Activated naive CD4-positive, alpha-beta T cell (primary cell): ENCODE measurements at places on chromosomes 16 and 17.

GRCh38 chr16:54505549-54506213 is 219.1 kb upstream of the IRX3 start:
- no peak for DNase-seq

DNA sequence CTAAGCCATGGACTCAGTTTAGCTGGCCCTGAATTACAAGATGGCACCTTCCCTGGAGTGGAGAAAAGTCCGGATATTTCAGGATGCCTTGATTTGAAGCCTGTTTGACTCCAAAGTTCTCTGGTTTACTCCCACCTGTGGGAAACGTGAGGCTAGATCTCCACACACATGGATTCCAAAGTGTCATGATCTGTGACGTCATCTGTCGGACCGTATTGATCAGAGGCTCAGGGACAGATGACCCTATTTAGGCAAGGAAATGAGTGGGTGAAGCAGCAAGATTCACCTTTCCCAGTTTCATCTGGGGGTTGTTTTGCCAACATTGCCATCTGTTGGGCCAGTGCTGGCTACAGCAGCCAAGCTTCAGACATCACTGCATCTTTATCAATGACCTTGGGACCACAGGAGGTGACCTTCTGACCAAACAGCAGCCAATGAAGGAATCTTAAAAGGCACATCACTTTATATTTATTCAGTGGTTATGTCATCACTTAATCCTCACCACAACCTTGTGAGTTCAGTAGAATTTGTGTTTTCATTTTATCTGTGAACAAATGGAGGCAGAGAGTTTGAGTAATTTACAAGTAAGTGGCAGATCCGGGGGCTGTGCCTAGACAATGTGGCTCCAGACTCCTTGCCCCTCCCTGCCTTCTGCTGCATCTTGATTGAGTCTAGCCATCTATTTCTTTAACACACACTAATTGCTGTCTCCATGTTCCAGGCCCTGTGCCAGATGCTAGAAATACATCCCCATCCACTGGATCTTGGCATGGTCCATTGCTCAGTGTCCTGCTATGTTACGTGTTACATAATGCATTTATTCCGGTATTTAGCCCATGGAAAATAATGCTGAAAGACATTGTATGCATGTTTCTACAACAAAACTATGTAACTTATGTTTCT is 1.5 kb upstream of the CDH13 start:
- DNase-seq = no peak

GRCh38 chr17:22510504-22510903 is 818.2 kb downstream of the KCNJ18 start:
- DNase-seq = no peak

DNA sequence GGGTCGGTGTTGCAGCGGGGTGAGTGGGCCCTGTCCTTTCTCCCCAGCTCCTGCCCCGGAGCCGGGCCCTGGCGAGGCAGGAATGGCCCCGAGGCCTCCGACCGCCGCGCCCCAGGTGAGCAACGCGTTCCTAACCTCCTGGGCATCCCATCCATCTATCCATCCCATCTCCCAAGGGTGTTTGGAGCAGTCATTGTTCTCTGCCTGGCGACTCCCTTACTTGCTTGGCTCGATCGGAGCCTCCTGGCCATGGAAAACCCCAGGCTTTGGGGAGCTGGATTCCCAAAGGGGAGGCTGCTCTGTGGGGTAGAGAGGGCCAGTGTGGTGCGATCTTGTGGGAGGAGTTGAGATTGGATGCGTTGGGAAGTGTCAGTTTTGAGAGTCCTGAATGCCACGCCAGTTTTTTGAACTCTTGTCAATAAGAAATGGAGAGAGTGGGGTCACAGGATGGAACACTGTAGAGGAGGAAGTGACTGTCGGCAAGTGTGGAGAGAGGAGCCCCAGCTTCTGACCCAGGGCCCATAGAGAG is 684 bp downstream of the ZFP90 start:
- DNase-seq = no peak

- no peak for DNase-seq
Measured at GRCh38 chr16:80433623-80434022, 107.2 kb upstream of the DYNLRB2 start.

DNA sequence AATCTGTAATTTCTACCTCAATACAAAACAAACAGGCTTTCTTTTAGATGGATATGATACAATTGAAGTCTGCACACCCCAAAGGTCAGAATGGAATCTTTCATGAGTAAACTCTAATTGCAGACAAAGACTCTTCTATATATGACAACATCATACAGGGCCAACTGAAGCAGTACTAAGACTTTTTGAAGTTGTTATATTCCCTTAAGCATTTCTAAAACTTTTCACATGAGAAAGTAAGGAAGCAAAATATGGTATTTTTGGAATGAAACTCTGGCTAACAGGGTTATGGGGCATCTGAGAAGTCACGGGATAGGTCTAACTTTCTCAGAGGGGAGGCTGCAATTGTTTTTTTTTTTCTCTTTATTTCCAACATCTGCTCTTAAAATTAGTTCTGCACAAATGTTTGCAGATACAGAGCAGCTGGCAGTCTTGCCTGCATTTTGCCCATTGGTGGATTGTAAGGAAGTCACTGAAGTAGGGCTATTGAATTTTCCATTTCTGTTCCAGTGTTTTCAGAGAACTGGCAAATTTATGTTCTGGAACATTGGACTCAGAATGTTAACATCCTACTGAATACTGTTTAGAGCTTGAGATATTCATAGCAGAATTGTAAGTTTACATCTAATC is 59.1 kb downstream of the SSH2 start:
- DNase-seq = no peak

- no peak for DNase-seq
Measured at GRCh38 chr16:52756812-52757517, 210.0 kb upstream of the TOX3 start.

DNA sequence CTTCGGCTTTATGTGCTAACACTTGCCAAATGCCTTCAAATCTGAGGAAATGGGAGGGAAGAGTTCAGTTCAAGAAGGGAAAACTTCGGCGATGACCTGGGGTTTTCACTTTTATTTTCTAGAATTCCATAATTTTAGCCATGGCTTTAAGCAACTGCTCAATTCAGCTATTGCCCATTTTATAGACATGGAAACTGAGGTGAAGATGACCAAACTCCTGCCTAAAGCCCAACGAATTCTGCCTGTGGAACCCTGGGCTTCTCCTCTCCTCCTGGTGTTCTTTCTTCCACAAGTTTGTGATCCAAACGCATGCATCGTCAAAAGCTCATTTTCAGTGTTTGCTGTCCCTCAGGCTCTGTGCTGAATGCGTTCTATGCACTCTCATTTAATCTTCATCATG is 49.4 kb upstream of the NDRG4 start:
- DNase-seq = no peak

GRCh38 chr17:69900101-69900500 is 174.9 kb upstream of the KCNJ16 start:
- DNase-seq = no peak

GRCh38 chr16:83674931-83675535 is 132.7 kb upstream of the HSBP1 start:
- DNase-seq = no peak

DNA sequence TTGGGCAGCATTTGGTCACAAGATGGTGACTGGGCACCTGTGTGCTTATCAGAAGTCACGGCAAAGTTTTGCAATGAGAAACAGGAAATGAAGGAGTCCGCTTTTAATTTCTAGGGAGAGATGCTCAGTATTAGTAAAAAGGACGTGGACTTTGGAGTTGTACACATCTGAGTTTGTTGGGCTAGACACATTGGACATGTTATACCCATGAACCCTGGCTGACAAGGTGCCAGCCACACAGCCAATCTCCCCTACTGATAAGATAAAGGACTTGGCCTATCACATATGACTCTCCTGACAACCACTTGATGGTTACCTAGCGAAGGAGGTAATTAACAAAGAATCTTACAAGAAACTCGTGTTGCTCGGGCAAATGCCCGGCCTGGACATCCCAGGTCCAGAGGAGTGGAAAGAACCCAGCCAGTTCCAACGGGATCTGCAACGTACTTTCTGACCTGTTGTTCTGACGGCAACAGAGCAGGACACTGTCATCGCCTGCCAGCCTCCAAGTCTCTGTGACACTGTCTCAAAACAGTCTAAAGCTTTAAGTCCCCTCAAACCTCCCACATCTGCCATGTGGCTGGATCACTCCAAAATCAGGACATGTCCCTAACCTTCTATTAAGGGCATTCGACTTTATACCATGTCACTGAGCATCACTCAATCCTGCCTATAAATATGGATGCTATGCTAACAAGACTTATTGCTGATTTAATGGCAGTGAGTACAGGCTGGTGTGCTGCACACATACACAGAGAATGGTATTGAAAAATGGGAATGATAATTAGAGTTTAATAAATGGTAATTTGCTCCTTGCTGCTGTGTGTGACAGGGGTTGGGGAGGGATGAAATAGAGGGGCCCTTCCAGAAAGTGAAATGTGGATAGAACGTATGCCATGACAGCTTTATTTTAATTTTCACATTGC is 47.6 kb upstream of the LYRM9 start:
- no peak for DNase-seq

- DNase-seq = no peak
Measured at GRCh38 chr16:66521252-66521713, 28.6 kb downstream of the TK2 start.

DNA sequence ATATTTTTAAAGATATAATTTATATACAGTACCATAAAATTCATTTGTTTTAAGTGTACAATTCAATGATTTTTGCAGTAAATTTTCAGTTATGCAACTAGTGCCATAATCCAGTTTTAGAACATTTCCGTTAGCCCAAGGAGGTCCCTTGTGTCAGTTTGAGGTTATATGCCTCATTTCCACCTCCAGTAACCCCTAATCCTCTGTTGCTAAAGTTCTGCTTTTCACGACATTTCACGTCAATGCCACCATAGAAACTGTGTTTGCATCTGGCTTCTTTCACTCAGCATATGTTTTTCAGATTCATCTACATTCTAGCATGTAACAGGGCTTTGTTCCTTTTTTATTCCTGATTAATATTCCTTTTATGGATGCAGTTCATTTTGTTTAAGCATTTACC is 42.4 kb upstream of the NUDT7 start:
- DNase-seq = no peak

- no peak for DNase-seq
Measured at GRCh38 chr16:22739077-22739476, 74.9 kb upstream of the HS3ST2 start.

- DNase-seq = no peak
Measured at GRCh38 chr16:27027971-27028370, 38.8 kb upstream of the C16orf82 start.

GRCh38 chr16:89785523-89786155 is 30.8 kb downstream of the FANCA start:
- DNase-seq = no peak

GRCh38 chr16:15052747-15053476 is 3.0 kb downstream of the NTAN1 start:
- no peak for DNase-seq

DNA sequence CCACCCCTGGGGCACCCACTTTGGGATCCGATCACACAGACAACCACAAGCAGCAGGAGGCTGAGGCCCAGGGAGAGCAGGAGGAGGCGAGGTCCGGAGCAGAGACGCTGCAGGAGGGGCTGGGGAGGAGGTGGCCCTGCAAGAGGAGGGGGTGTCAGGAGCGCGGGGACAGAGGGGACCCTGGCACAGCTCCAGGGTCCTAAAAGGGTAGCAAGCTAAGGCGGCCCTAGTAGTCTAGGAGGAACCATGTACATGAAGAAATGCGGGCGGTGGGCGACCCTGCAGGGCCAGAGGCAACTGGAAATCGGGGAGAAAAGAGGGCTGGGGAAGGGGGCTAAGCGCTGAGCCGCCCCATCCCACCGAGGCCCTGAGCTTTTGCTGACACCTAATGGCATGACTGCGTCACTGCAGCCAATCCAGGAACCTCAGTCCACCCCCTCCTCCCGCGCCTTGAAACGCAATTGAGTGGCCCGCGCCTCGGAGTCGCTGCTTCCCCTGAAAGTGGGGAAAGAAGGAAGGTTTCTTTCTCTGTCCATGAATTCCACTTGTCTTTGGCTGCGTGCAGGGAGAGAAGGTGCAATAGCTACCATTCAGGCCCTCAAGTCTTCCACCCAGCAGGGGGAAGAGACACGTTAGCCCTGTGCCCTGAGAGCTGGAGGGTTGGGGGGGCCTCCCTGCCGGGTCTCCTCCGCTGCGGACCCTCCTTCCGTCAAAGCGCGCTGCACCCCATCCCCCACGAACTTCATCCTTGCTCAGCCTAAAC is 1.8 kb downstream of the ASGR1 start:
- DNase-seq = peak; percentile 52

- DNase-seq = no peak
Measured at GRCh38 chr17:6023036-6023831, 46.9 kb upstream of the WSCD1 start.

GRCh38 chr16:28538733-28539596 is at the start of gene NUPR1:
NUPR1 (minus strand) TSS chr16:28538974; CDS start chr16:28538907, 67 bp downstream.
- no peak for DNase-seq
